Upper lobe of right lung (tissue), 1 donor: ENCODE measurements at places on chromosomes 11 and 22. TPM values are rescaled to one million over a fixed set of nuclear protein-coding genes. Genes with fewer than 3 reads are reported as not detected.

DNA sequence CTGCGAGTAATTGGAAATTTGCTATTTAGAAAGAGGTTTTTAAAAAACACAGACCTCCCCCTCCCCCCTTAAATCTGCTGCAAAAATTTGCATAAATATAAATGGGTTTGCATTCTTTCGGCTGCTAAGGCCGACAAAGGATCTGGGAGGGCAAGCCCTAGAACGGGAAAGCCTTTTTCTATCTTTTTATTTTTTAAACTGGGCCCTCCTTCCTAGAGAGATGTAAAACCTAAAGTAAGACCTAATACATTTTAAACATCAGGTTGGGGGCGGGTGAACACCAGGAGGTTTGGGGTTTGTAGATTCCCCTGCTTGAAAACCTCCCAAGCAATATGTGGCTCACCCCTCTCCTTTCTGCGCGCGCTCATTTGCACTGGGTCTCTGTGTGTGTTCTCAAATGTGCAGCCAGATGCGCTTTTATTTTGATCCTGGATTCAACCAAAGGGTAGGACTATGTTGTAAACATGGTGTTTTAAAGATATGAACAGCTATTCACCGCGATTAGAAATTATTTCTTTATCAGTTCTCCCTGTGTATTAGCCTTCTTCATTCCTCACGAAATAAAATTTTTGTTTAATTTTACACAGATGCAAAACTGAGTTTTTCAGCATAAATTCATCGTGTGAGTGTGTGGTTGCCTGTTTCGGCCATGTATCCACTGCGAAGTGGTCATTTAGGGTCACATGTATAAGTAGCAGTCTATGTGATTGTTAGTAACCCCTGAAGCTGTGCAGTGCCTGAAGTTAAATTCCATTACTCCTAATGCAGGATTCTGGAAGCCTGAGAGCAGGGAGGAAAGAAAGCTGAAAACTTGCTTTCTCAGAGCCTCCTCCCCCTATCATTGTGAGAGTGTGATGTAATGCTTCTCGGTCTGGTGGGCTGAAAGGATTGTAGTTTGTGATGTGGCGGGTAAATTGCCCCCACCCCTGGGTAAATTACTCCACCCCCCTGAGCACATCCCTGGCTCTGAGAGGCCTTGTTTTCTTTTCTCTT, 988 bp downstream of the TNRC6B start:
- no peak for DNase-seq

NELL1 gene
- total RNA-seq: not detected

DNA sequence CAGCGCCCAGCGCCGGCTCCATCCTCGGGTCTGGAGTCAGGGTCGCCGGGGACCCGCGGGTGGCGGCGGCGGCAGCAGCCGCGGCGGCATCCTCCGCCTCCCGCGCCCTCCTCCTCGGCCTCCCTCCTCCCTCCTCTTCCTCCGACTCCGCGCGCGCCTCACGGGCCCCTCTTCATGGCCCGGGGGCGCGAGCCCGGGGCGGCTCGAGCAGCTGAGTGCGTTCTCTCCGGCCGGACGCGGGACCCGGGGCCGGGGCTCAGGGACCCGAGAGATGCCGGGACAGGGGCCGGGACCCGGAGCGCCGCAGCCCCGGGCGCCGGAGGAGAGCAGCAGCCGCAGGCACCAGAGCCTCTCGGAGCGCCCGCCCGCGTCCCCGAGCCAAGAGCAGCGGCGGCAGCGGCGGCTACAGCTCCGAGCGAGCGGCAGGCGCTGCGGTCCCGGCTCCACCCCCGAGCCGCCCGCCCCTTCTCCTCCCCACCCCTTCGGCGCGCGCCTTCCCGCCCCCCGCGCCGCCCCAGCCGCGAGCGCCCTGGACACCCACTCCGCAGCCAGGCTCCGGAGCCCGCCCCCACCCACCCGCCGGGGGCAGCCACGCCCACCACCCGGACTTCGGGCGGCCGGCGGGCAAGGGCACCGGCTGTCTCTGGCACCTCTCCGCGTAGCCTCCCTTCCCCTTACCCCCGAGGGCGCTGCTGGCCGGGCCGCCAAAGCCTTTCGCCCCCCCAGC, at the start of gene CHST1:
Gene CHST1 (minus strand): TSS at position 417 of the 727 bp plus-strand sequence. CDS start 14,699 bp downstream, outside the sequence.
- DNase-seq: peak; percentile 76

DNA sequence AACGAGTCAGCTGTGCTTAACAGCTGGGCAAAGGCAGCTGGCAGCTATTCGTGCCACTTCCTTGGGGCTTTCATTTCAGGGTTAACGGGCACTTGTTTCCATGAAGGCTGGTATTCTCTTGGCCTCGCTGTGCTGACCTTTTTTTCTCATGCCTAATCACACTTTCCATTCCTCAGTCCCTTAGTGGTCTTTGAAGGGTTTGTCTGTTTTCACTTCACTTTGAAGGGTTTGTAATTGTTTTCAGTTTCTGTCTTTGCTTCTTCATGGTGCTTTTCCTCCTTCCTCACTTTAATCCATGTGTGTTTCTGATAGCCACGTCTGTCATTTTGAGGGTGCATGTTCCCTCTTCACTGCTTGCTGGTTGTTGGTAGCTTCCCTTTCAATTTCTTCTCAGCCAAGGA, 24.6 kb downstream of the PPIL2 start:
- DNase-seq: no peak

DNA sequence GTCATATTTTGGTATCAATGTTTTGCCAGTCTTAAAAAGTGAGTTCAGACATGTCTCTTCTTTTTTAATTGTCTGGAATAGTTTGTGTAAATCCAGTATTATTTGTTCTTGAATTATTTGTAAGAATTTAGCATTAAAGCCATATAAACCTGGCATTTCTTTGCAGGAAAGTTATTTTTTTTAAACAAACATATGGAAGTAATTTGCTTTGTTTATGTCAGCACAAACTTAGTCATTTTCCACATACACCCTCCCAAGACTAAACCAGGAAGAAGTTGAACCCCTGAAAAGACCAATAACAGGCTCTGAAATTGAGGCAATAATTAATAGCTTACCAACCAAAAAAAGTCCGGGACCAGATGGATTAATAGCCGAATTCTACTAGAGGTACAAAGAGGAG, 9.1 kb upstream of the CCDC81 start:
- no peak for DNase-seq

SYT7 gene
- total RNA-seq: 4.8 TPM
